ENCODE measurements at places on chromosomes 2 and 18.

DNA sequence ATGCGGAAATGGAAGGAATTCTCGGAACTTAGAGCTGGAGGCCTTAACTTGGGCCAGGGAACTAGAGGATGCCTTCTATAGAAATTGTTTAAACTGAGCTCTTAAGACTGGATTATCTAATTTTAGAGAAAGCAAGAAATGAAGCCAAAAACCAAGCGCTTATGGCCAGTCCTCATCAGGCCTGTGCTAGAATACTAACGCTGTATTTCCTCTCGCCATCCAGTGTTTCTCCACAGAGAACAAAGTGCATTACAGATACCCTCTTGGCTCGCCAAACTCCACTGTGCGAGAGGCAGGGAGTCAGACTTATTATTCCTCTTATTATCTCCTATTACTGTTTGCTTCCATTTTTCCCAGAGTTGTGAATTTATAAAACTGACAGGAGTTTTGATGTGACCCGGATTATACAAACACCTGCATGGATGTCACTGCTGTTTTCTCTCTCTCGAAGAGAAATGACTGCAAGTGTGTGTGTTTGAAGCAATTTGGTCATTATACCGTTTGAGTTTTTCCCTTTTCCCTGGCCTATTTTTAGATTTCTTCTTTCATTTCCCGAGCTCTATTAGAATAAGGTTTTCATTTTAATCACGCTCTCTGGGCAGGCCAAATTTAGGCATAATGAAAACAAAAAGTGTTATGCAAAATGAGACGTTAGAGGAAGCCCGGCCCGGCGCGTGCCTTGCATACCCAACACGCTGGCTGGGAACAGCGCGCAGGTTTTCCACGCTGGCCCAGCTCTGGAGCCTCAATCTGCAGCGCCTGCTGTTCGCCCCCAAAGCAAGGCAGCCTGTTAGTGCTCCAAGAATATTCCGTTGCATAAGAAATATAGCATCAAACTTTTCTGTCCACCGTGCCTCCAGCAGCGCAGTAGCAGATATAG, 103.3 kb downstream of the ALK start:
- DNase-seq: peak; percentile 77

DNA sequence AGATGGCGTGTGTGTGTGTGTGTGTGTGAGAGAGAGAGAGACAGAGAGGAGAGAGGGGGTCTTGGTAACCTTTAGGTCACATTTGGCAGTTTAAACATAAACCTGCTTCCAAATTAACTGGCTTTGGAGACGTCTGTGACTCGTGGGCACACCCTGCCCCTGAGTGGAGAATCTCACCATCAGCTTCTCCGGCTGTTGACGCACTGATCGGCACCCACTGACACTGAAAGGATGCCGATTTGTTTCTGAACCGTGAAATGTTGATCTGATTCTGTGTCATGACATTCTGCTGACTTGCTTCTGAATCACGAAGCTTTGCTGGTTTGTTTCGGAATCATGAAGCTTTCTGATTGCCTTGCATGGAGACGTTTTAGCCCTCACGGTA, 114.7 kb downstream of the RTP5 start:
- DNase-seq: no peak

GRCh38 chr18:9120796-9121195, 15.8 kb upstream of the ANKRD12 start:
- no peak for DNase-seq

- DNase-seq: no peak
Measured at GRCh38 chr2:233036162-233036838, 3.8 kb downstream of the NEU2 start.

DNA sequence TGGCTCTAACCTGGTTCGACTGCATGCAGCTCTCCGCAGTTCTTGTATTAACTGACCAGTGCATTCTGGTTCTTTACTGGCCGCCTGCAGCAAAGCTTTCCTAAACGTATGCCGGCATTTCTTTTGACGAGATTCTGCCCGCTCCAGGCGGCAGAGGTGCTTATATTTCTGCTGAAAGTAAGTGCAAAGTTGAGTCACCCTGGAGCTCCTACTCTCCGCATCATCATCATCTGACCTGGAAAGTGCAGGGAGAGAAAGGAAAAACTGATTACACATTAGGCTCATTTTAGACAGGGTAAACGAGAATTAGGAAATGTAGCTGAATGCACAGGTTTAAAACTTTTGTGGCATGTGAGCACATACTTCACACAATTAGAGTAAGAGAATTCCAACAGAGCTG, 57.9 kb downstream of the INO80D start:
- DNase-seq: no peak

Data from substantia nigra (tissue), 51 donors.